ENCODE measurements at places on chromosomes 2 and 18.

GRCh38 chr2:72846171-72847095 lies 20.6 kb upstream of the EXOC6B start:
- no peak for DNase-seq

- no peak for DNase-seq
These were observed 230.3 kb downstream of the TDRD15 start for GRCh38 chr2:21353879-21354679.

DNA sequence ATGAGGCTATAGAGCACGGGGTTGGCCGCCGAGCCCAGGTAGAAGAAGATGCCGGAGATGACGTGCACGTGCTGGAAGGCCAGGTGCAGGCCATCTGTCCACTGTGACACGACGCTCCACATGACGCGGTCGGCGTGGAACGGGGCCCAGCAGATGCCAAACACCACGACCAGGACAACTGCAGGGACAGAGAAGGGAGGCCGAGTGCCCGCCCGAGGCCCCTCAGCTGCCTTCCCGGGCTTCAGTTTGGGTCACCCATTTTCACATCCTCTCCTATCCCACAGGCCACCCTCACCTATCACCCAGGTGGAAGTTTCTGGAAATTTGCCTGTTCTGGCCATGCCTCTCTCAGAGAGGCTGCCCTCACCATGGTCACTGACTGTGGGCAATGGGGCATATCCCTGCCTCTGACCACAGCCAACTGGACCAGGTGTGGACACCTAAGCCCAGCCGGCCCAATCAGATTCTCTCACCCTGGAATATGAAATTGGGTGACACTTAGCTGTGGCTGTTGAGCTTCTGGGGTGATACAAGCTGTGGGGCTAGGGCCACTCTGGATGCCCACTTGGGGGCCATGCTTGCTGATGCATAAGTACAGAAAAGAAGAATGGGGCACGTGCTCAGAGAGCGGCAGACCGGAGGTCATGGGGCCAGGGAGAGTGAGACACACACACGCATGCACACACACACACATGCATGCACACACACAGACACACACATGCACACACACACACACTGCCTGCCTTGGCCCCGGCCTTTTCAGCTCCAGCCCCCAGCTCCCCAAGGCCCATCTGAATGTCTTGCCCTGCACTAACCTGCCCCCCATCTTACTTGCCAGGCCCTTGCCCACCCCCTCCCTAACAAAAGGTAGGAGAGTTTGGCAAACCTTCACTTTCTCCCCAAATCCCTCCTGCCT lies 4.7 kb downstream of the NMUR1 start:
- DNase-seq = no peak

GRCh38 chr2:175599966-175600831 lies 401.9 kb downstream of the LNPK start:
- DNase-seq = no peak

DNA sequence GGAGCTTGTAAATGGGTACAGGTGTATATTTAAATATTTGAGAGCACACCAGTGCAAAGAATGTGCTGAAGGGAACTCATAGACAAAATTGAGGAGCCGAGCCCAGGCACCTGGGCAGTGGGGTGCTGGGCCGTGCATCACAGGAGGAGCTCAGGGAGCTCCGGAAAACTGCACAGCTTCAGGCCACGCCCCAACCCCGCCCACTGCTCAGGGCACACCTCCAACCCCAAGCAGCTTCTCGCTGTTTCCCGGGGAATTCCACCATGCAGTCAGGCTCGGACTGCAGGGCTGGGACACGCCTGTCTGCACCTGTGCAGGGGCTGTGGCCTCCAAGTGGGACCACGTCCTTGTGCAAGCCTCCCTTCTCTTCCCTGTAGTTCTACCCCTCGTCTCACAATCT lies 243.0 kb downstream of the HDAC4 start:
- DNase-seq = no peak

DNA sequence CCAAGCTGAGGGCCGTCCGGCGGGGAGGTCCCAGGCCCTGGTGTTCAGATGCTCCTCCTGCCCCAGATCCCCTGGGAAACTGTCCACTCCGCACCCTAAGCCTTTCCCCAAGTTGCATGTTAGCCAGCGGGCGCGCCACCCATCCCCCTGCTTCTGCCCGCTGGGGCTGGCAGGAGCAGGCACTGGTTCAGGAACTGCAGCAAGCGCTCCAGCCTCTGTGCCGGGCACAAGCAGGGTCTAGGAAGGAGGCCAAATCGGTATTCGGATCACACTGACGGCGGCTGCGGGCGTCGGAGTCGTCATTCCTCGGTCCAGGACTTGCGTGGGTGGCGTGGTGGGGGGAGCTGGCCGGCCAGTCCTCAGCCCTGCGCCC lies 53.7 kb downstream of the FAM168B start:
- no peak for DNase-seq

GRCh38 chr2:149670086-149670485 lies 82.5 kb upstream of the MMADHC start:
- no peak for DNase-seq

GRCh38 chr2:15553951-15554350 lies 7.2 kb downstream of the NBAS start:
- no peak for DNase-seq

DNA sequence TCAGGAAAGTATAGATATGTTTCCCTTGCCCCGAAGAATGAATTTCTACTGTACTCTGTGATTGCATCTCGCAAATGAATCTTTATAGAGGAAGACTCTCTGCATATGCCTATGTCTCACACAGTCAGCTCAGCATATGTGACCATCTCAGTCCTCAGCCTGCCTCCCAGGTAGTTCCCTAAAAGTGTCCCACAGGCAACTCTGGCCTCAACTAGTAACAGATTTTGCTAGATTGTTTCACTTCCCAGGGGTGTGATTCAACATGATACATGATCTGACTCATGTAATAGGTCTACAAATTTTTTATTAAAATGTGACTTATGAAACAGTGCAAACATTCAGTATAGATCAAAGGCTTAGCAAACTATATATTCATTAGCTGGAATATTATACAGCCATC lies 296.6 kb upstream of the CRIM1 start:
- DNase-seq = no peak

- DNase-seq = no peak
These were observed 43.1 kb downstream of the INPP4A start for GRCh38 chr2:98487806-98488189.

GRCh38 chr18:38010037-38010436 lies 444.4 kb upstream of the CELF4 start:
- DNase-seq = no peak

GRCh38 chr18:55539240-55539639 lies 48.8 kb downstream of the TCF4 start:
- no peak for DNase-seq

GRCh38 chr2:216316743-216317142 lies 55.5 kb downstream of the MARCHF4 start:
- no peak for DNase-seq

DNA sequence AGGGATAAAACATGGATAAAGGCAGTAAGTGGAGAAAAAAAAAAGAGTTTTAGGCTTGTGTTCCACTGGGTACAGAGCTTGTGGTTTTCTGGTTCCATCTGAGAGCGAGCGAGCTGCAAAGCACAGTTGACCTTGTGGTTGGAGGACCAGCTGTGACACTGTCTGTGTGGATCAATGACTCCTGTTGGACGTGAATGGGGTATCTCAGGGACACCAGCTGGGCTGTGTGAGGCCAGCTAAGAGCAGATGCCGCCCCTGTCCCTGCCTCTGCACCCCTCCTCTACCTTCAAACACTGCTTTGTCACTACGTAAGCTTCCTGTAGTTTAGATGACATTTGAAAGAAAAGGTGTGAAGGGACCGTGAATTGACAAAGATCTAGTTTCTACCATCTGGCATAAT lies 67.8 kb downstream of the QPCT start:
- DNase-seq = no peak

DNA sequence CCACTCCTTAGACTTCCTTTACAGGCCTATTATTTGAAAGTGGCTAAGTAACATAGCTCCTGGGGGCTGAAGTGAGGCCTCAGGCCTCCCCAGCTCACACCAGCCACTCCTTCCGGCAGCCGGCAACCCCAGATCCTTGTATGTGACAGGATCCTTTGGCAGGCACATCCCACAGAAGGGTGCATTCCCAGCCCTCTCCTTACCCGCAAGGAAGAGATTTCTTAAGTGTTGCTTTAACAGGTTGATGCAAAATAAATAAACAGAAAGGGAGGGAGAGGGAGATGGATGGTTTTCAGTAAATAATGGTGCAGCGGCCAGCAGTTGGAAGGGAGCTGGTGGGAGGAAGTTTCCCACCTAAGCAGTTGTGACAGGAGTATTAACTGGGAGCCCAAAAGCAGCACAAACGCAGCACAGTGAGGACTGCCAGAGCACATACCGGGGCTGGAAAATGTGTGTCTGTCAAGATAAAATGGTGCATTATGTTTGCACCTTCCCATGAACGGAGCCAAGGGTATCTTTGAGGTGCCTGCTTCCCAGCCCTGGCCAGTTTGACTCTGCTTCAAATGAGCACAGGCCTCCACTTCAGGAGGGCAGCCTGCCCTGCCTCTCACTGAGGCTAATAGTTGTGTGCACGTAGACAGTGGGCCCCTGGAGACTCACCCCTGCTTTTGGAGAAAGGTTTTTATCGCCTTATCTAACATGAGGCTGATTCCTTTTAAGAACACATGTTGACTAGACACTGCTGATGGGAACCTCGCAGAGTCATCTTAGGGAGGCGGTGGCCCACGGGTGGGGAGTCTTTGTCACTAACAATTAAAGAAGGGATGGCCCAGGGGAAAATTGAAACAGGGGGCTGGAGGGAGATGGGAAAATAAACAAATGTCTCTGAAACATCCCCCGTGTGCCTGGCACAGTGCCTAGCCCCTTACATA lies 32.8 kb downstream of the NRP2 start:
- DNase-seq = no peak

- DNase-seq = no peak
These were observed 28.7 kb upstream of the ZEB2 start for GRCh38 chr2:144548532-144549191.

- no peak for DNase-seq
These were observed 86.7 kb upstream of the B3GNT7 start for GRCh38 chr2:231308631-231309428.

DNA sequence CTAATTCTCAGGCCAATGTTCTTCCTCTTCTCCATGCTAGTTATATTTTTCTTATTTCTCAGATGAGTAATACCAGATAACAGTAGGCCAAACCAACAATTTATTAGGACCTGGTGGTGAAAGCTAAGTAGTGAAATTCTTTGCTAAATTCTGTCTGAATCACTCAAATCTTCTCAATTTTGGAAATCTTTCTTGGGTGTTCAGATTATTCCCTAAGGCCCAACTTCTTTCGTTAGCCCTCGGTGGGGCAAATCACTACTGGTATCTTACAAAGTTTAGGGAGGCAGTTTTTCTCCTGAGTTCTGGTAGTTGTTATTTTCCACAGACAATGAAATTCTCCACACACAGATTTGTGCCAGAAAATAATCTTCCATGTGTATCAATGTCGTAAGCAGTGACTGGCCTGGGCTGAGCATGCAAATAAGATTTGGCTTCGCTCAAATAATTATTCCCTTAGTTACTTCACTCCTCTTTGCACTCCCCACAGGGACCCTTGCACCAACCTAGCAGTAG lies 443.5 kb upstream of the SLC14A2 start:
- no peak for DNase-seq

DNA sequence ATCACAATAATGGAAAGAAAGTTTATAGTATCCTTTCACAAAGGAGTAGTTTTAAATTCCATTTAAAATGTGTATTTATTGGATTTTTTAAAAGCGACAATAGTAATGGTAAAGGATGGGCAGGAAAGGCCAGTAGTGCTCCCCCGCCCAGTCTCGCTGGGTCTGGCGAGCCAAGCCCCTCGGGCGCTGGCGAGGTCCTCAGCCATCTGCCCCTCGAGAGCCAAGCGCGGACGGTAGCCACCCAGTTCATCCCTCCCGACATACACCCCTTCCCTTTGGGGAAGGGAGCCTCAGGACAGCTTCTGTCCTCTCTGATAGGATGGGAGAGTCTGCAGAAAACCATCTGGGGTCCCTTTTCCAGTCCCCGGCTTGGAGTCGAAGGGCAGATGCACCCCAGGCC lies 45.2 kb downstream of the BOLA3 start:
- DNase-seq = no peak

GRCh38 chr2:135853401-135853800 lies 16.4 kb upstream of the LCT start:
- DNase-seq = no peak

GRCh38 chr18:963276-963675 lies 58.6 kb downstream of the ADCYAP1 start:
- no peak for DNase-seq

GRCh38 chr2:176151442-176152287 lies at the start of gene HOXD4:
HOXD4 (plus strand) TSS chr2:176151550; CDS start chr2:176151634, 84 bp downstream.
- DNase-seq = no peak

- DNase-seq = no peak
These were observed 72.9 kb downstream of the ZBTB7C start for GRCh38 chr18:48336332-48336731.

GRCh38 chr2:204544961-204545860 lies at the start of gene PARD3B:
PARD3B (plus strand) TSS chr2:204545475; CDS start chr2:204546000, 525 bp downstream.
- peak; percentile 66 for DNase-seq

DNA sequence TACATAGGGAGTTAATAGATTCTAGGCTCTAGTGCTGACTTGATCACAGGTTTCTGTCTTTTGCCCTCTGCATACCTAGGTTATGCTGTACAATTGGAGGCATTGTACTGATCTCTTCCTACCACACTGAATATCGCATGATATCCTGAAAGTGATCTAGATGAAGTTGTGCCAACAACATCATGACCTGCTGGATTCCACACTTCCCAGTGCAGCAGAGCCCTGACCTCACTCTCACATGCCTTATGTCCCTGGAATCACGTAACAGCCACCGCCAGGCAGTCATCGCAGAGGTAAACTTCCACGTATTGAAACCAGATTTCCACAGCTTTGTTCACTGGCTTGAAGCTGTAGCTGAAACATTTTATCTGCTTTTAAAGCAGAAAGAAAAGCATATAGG lies 214.0 kb downstream of the ANKRD30B start:
- no peak for DNase-seq

- DNase-seq = peak; percentile 73
These were observed 2.1 kb downstream of the RRM2 start for GRCh38 chr2:10124538-10125045.

- no peak for DNase-seq
These were observed 807 bp upstream of the NEU4 start for GRCh38 chr2:241808051-241808720.

DNA sequence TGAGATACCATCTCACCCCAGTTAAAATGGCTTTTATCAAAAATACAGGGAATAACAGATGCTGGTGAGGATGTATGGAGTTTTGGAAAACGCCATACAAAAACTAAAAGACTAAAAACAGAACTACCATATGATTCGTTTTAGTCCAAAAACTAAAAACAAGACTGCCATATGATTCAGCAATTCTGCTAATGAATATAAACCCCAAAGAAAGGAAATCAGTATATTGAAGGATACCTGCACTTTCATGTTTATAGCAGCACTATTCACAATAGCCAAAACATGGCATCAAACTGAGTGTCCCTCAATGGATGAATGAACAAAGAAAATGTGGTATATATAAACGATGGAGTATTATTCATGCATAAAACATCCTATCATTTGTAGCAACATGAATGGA lies 224.4 kb upstream of the MC4R start:
- no peak for DNase-seq

GRCh38 chr2:85189606-85190270 lies 56.5 kb downstream of the TCF7L1 start:
- DNase-seq = no peak

GRCh38 chr2:129767346-129768035 lies 212.0 kb upstream of the RAB6C start:
- no peak for DNase-seq

Measured in renal cortex interstitium (tissue), 15 donors.